CD4-positive, alpha-beta T cell treated with Interleukin-15 for 4 hours (primary cell): ENCODE measurements at places on chromosomes 7 and 10.

- DNase-seq: peak; percentile 8
Measured at GRCh38 chr10:110007161-110007700, 553 bp upstream of the ADD3 start.

- DNase-seq: no peak
Measured at GRCh38 chr10:99172950-99173349, 62.7 kb downstream of the HPSE2 start.

DNA sequence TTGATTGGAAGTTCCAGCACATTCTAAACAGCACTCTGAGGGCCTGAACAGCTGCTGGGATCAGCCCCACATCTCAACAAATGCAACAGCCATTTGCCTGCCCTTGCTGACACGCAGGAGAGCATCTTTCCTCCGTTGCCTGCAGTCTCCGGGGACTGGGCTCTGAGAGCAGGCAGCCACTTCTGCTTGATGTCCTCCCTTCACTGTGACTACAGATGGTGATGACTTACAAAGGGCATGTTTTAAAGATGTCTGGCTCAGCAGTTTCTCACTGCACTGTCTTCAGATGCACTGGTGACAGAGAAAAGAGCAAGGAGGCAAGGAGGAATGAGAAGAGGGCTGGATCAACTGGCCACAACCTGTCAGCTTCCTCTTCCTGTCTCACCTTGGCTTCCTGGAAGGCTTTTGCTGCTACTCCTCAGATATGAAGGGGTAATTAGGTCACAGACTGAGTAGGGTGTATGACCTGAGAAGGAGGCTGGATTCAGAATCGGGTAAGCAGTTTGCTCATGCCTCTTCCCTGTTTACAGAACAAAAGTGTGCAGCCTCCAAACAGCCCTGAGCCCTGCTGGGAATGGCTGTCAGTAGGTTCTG lies 143.5 kb upstream of the GHITM start:
- DNase-seq: no peak

DNA sequence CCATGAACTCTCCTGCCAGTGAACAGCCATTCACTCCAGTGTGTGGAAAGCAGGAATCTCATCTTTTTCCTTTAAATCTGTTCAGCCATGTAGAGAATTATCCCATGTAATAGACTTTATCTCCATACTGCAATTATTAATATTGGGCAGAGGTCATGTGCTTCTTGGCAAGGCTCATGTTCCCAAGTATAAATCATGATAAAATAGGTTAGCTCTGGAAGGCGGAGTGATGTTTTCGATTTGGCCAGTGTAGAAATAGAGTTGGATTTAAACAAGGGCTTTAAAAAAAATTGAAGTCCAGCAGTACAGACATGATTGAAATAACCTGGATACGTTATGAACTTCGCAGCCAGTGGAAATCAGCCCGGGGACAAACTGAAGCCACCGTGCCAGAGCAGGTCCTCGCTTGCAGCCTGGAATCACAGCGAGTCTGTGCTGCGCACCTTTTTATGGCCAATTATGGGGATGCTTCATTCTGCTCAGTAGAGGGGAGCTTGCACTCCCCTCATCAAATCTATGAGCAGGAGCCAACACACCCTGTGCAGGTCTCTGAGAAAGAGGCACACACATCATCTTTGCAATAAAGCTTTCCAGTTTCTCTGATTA lies 654.0 kb upstream of the MKI67 start:
- no peak for DNase-seq

- DNase-seq: no peak
Measured at GRCh38 chr7:111329367-111330234, 232.7 kb downstream of the IMMP2L start.

GRCh38 chr10:90458054-90458453 lies 399.8 kb downstream of the HTR7 start:
- no peak for DNase-seq

- no peak for DNase-seq
Measured at GRCh38 chr10:71635867-71636266, 83.7 kb downstream of the C10orf105 start.

GRCh38 chr10:51137756-51138529 lies 63.7 kb downstream of the PRKG1 start:
- no peak for DNase-seq

DNA sequence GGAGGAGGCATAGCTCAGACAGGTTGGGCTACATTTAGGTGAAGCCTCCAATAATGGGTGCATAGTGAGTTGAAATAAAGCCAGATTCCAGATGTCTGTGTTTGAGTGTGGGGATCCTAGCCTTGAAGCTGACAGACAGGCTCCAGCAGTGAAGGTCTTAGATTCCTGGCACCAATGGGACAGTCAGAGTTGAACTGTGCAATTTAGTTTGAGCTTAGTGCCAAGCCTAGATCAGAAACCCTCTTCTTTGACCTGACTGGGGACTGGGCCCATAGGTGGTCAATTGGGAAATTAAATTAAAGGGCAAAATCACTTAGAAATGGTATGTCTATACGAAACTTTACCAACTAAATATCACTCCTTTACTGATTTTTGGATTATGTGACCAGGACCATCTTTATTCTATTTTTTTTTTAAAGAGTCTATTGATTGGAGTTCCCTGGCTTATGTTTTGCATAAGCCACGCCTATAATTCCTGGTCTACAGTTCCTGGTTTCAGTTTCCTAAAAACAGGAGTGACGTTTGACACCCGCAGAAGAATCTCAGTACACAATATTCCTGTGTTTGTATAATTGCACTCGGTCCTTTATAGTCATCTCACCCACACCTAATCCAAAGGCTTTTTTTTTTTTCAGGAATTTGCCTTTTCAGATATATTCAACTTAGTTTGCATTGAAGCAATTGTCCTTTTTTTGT lies 201.4 kb downstream of the GFRA1 start:
- no peak for DNase-seq

DNA sequence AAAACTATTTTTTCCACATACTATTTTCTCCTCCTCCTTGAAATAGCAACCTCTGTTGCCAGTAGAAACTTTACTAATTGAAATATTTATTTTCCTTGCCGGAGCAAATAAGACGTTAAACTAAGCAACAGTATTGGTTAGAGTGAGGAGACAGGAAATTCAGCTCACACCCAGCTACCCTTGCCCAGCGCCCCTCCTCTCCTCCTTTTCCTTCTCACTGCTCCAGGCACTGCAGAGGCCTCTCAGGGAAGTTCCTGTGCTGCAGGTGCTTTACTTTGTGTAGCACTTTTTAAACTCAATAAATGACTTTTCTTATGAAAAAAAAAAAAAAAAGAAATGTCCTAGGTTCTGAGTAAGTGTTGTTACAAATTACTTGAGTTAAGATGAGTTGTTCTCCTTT lies 134.0 kb downstream of the SEMA3E start:
- DNase-seq: no peak

GRCh38 chr7:101172854-101173751 lies 7.0 kb downstream of the NAT16 start:
- no peak for DNase-seq

DNA sequence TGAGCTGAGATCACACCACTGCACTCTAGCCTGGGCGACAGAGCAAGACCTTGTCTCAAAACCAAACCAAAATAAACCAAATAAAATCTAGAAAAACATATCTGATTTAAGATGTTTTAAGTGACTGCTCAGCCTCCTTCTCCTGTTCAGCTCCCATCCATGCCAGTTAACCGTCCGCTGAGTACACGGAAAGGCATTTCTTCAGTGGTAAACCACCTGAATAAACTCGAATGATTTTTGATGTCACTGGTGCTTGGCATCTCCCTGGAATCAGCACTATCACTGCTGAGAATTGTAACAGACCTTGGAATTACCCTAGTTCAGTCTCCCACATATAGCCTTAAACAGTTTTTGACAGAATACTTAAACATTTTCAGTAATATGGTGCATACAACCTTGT lies 24.1 kb upstream of the NRCAM start:
- DNase-seq: no peak

DNA sequence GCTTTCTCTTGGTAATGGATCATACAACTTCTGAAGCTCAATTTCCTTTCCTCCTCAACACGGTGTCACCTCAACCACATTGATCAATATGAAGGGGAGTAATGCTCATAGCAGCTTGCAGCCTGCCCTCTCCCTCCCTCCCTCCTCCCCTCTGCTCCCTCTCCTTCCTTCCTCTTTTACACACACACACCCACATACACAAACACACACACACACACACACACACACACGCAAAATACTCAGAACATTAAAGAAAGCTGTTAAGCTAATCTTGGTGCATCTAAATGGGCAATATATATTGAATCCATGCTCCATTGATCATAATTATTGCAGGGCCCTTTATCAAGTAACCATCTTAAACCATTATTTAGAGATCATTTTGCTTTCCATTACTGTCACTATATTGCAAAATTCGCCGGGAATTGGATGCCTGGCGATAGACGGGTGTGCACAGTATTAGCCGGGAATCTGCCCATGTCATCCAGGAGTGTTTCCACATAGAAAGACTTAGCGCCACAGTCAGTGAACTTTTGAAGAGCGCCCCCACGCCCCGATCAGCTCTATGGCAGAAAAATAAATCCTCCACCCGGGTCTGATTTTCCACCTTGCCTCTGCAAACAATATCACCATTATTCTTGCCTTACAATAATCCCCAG lies 122.0 kb downstream of the PRLHR start:
- no peak for DNase-seq

GRCh38 chr7:143901332-143901667 lies 676 bp downstream of the TCAF1 start:
- DNase-seq: no peak

GRCh38 chr10:122490268-122490667 lies 28.9 kb downstream of the HTRA1 start:
- no peak for DNase-seq

DNA sequence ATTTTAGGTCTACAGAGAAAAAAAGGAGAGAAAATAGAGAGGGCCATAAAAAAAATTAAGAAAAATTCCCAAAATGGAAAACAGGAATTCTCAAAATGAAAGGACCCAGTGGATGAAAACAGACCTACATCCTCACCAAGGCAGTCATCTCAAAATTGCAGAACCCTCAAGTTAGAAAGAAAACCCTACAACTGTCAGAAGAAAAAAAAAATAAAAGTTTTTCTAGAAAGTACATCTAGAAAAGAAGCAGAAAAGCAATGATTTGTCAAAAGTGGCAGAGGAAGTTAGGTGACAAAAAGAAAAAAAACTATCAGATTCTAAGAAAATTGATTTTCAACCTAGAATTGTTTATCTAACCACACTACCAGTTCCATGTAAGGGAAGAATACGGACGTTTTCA lies 167.6 kb upstream of the LRGUK start:
- no peak for DNase-seq

GRCh38 chr10:68153473-68154210 lies 44.4 kb downstream of the MYPN start:
- DNase-seq: no peak

DNA sequence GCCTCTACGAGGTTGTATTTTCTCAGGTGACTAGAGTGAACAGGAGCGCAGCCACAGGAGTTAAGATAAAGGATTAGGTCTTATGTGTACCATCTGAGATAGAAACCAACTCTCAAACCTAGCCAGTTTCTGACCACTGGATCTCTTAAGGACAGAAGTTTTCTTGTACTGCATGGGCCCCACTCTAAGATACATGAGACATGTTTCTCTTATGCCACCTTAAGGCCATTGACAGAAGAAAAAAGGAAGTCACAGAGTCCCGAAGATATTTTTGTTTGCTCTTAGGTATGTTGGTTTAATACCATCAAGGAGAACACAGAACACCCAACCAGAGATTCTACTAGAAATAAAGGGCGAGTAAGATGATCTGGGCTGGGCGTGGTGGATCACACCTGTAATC lies 335.8 kb downstream of the FRMD4A start:
- no peak for DNase-seq

DNA sequence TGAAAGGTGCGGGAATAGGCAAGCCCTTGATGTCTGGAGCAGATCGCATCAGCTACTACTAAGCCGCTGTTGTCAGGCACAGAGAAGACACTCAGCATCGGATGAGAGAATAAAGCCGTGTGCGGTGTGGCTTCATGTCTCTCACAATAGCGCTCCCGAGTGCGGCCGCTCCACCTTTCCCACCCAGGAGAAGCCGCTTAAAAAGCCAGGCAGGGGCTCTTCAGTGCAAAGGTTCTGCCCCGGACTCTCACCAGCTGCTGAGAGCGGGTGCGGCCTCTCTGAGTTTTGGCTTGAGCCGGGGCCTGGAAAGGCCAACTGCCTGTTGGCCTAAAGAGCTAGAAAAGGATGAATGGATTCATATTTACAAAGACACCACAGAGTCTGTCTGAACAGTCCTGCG lies 600.6 kb downstream of the DNAJB6 start:
- no peak for DNase-seq

- no peak for DNase-seq
Measured at GRCh38 chr10:112973805-112974204, 23.8 kb downstream of the TCF7L2 start.

DNA sequence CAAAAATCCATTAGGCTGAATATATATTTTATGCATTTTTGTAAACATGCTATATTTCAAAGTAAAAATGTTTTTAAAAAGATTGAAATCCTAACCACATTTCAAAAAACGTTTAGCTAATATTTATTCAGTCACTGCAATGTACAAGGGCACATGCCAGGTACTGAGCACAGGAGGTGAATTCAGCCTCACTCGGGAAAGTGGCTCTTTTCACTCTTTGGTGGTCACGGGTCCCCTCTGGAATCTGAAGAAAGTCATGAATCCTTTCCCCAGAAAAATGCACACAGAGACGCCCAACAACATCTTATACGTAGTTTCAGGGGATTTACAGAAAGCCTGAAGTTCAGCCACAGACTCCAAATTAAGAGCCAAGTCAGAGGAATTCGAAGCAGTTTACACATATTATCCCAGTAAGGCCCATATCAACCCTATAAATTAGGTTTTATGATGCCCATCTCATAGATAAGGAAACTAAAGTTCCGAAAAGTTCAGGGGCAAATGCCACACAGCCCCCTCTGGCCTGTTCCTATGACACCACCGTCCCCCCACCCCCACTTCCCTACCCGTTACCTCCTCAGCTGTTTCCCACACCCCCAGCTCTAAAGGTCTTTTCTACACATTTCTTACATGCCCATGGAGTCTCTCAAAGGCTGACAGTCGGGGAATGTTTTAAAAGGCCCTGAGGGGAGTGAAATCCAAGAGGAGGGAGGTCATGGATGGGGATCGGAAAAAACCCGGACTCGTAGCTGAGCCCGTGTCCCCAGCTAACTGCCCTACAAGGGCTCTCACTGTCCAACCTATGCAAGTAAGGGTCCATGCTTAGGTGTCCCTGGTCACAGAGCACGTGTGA lies 9.6 kb upstream of the SVOPL start:
- no peak for DNase-seq

GRCh38 chr7:158740013-158740656 lies 35.5 kb upstream of the NCAPG2 start:
- DNase-seq: no peak

GRCh38 chr7:76185187-76185896 lies 16.4 kb upstream of the SRRM3 start:
- no peak for DNase-seq
